Brain (organoid and tissue), 16 donors: ENCODE measurements at places on chromosomes 1 and 21.

DNA sequence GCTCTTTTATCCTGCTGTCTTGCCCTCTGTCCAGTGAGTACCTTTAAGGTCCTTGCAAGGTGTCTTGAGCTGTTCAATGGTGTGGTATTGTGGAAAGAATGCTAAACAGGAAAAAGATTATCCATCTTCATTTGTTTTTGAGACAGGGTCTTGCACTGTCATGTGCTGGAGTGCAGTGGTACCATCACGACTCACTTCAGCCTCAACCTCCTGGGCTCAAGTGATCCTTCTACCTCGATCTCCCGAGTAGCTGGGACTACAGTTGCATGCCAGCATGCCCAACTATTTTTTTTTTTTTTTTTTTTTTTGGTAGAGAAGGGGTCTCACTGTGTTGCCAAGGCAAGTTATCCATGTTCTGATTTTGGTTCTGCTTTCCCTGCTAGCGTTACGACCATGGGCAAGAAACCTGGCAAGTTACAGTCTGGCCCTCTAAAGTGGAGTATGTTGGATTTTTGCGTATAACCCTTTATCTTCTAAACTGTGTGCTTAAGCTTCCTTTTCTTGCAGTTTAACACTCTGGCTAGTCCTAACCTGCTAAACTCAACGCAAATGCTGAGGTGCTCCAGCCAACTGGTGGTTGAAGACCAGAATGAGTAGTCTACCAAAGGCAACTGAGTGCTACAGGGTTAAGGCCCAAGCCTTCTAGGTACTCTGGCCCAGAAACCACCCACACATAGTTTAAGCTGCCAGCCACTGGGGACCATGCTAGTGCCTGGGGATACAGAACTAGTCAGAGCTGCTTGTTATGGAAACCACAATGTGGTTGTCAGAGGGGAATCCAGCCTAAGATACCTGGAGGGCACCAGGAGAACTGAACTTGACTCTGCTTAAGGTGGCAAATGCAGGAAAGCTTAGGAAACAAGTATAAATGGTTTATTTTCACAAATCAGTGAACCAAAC lies 7.9 kb downstream of the RPL11 start:
- no peak for DNase-seq

- DNase-seq: no peak
These were observed at the start of gene GPA33 for GRCh38 chr1:167090314-167090942. TSS of gene GPA33 (minus strand) at chr1:167090377. CDS start at chr1:167090287, 90 bp downstream.

DNA sequence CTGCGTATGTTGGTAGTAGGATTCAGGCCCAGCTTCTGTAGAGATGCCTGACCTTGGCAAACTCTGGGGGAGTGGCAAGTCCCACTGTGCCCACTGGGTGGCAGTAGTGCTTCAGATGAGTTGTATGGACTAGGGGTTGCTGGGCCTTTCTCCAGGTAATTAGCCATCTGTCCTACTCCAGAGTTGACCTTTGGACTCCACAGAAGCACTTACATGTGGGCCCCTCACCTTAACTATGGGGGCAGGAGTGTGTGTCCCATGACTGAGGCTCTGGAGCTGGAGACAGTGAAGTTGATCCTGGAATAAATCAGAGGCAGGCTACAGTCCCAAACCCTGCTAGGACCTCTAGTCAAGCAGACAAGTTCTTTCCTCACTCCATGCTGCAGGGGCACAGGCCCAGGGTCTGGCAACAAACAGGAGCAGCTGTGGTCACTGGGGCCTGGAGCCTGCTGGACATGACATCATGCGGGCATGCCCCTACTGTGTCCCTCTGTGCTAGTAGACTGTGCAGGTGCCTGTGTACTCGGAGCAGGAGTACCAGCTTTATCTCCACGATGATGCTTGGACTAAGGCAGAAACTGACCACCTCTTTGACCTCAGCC lies 4.6 kb downstream of the DMAP1 start:
- DNase-seq: peak; percentile 60

- DNase-seq: no peak
These were observed 29.0 kb downstream of the XCL1 start for GRCh38 chr1:168605443-168605842.

- DNase-seq: no peak
These were observed at the start of gene FAM151A for GRCh38 chr1:54623216-54624007. TSS of gene FAM151A (minus strand) at chr1:54623525. CDS start at chr1:54623395, 130 bp downstream.

DNA sequence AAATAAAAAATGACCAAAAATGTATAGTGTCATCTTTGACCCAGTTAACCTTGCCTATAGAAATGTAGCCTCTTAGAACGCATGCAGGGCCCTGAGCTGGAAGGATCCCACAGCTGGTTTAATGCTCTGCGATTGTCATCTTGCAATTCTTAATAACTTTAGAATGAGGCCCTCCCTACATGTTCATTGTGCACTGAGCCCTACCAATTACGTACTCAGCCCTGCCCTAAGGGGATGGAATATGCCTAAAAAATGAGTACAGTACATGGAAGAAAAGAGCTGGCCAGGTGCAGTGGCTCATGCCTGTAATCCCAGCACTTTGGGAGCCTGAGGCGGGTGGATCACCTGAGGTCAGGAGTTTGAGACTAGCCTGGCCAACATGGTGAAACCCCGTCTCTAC lies 57.8 kb upstream of the BCAR3 start:
- DNase-seq: no peak

- DNase-seq: peak; percentile 95
These were observed 6.2 kb upstream of the ANKRD35 start for GRCh38 chr1:145891587-145892485.
